ENCODE measurements at places on chromosomes 2 and 18.
A peak's percentile ranks its signal among the peaks of the same experiment; 100 is the strongest.

- DNase-seq = no peak
These were observed 71.2 kb downstream of the MREG start for GRCh38 chr2:215942194-215942593.

DNA sequence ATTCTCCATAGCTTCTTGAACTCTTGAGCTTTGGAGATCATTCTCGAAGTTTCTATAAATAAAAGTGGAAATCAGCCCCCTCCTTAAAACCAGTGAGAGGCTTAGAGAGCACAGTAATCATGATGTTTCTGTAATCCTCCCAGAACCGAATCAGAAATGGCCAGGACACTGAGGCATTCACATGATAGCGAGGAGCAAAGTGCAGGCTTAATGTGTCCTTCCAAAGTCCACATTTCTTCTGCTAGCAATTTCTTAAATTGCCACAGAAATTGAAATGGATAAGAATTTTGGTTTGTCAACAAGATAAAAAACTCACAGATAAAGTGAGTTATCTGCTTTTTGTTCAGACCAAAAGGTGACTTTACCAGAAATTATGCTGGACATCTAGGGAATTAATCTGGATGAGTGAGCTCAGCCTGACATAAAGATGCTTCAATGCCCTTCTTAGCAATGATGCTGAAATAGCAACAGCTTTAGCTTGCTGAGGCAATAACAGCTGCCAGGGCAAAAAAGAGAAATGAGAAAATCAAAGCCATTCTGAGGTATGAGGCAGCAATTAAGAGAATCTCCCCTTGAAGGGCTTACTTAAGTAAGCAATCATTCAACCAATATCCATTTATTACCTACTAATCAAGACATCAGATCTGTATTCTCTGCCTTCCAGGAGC is 82.4 kb upstream of the PHLPP1 start:
- no peak for DNase-seq

GRCh38 chr2:73642338-73643018 is at the start of gene NAT8:
Gene NAT8, minus strand, starts transcription at chr2:73642422. Its CDS starts 794 bp downstream, at chr2:73641628.
- no peak for DNase-seq

DNA sequence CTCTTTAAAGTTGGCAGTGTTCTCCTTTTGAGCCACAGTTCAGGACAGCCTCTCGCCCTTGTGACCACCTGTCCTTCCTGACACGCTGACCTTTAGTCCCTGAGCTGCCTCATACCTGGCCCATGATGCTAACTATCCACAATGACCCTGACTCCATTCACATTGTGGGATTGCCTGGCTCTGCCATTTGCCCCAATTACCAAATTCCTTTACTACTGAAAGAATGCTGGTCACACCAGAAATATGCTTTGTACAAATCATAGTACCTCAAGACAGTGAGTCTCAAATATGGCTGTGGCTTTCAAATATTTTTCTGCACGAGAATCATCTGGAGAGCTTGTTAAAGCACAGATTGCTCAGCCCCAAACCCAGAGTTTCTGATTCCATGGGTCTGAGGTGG is 54.2 kb downstream of the LTBP1 start:
- DNase-seq = no peak

- DNase-seq = no peak
These were observed 51.8 kb downstream of the PKDCC start for GRCh38 chr2:42099438-42100173.

GRCh38 chr2:24205131-24205530 is 30.3 kb downstream of the FAM228A start:
- no peak for DNase-seq

DNA sequence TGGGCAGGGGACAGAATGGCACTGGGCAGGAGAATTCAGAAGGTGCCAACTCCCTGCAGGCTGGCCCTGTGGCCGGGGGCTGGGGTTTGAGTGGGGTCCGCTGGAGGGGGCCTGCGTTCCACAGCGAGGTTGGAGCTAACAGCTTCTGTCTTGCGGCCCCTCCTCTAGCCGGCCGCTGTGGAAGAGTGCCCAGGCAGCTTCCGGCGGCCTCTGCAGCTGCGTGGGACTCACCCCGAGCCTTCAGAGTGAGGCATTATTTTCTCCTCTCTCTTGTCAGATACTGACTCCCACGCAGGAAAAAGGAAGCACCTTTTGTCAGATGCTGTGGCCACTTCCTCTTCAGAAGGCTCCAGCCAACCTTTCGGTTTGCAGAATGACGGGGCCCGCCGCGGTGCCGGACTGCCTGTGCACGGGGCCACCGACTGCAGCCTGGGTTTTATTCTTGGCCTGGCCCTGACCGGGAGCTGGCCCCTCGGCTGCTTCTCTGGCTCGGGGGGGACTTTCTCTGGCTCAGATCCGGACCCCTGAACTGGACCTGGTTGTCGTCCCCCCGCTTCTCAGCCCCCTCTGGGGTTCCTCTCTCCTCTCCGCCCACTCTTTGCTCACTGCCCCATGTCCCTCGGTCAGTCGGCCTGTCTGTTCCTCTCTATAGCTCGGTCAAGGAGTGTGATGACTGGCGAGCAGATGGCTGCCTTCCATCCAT is 40.1 kb downstream of the ARHGAP25 start:
- DNase-seq = peak; percentile 48

GRCh38 chr2:170206246-170206645 is 28.3 kb downstream of the MYO3B start:
- DNase-seq = no peak

DNA sequence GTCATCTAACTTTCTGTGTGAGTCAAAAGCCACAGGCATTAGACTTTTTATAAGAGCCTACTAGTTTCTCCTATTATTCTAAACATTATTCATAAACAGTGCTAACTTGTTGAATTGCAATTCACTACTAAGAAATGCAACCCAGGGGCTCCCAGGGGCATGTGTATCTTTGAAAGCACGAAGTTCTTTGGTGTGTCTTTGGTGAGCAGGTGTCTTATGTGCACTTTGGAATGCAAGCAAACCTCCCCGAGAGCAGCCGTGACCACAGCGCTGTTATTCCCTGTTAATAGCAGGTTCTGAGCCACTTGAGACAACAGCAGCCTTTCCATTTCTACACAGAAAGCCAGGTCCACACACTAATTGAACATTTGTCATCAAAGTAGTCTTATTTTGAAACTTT is 123.5 kb downstream of the PRKRA start:
- no peak for DNase-seq

GRCh38 chr2:217932803-217933616 is 69.8 kb downstream of the TNS1 start:
- DNase-seq = no peak

DNA sequence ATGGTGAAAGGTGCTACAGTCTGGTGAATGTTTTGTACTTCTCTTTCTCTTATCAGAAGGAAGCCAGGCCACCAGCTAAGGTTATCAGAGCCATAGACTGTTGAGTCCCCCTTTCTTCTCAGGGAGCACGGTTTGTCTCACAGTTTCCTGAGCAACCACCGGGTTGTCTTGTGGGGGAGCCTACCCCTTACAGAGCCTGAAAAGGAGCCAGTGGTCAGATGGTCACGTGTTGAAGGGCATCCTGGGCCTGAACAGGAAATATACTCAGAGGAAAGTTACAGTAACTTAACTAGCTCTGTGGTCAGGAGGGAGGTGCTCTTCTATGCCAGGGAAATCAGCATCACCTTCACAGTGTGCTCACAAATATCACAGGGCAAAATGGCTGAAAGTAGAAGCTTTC is 11.6 kb downstream of the CD28 start:
- DNase-seq = no peak

GRCh38 chr2:61834893-61835292 is 19.0 kb downstream of the FAM161A start:
- no peak for DNase-seq

DNA sequence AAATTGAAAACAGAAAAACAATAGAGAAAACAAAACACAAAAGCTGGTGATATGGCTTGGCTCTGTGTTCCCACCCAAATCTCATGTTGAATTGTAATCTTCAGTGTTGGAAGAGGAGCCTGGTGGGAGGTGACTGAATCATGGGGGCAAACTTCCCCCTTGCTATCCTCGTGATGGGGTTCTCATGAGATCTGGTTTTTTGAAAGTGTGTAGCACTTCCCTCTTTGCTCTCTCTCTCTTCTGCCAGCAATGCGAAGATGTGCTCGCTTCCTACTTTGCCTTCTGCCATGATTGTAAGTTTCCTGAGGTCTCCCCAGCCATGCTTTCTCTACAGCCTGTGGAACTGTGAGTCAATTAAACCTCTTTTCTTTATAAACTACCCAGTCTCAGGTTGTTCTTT is 112.3 kb upstream of the UXS1 start:
- DNase-seq = no peak

DNA sequence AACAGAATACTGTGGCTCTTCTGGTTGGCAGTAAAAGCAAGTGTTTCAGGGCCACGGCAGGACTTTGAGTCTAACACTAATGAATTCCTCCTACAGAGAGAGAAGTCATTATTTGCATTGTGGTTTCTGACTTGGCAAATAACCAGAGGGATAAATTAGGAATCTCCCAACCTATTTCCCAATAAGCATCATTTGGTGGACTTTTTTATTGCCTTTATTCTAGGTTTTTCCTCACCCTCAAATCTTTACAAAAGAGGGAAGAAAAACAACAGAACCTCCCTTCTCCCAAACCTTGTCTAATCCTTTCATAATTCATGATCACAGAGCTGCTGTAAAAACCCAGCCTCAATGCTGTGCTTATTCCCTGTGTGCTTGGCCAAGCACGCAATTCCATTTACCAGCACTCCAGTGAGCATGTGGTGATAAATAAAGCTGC is 179.7 kb downstream of the AGPS start:
- no peak for DNase-seq

DNA sequence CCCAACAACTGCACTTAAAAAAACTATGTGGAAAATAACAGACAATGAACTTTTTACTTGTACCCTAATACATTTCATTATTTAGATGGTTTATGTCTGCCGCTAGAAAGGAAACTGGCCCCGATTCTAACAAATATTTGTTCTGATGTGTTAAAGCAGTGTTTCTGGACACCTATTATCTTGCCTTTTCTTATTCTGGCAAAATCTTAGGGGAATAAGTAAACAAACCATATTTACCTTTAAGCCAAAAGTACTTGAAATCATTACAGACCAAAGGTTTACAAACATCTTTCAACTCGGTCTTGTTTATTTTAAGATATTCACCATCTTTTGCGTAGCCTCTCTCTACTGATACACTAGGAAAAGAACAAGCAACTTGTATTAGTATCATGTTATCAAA is 11.8 kb upstream of the DLX1 start:
- DNase-seq = no peak

DNA sequence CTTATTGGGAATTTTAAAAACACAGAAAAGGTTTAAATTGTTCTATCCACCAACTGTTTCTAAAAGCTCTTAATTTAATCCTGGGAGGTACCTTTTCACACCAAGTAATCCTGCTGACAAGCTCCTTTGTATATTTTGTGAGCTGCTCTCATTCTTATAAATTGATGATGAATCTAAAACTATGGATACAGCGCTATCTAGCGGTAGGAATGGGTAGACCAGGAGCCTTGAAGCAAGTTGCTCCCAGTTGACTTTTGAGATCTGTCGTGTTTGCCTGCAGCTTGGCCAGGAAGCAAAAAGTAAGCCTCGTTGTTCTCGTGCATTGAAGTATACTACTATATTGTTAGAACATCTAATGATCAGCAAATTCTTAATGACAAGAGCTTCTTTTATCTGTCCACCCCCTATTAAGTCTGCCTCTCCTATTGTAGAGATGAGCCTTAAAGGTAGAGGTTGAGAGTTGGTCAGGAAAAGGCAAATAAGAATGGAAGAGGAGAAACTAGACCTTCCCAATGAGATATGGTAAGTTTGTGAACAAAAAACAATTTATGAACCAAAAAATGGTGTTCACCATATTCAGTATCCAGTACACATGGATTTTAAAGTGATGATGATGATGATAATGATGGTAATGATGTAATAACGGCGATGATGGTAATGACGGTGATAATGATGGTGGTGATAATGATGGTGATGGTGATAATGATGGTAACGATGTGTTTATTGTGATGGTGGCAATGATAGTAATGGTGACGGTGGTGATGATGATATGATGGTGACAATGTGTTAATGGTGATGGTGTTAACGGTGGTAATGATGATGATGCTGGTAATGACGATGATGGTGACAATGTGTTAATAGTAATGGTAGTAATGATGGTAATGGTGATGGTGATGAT is 212.1 kb upstream of the NCKAP5 start:
- no peak for DNase-seq

- DNase-seq = no peak
These were observed 45.4 kb upstream of the SCN1A start for GRCh38 chr2:166173263-166173662.

GRCh38 chr18:12456441-12456840 is 48.7 kb downstream of the PRELID3A start:
- no peak for DNase-seq

DNA sequence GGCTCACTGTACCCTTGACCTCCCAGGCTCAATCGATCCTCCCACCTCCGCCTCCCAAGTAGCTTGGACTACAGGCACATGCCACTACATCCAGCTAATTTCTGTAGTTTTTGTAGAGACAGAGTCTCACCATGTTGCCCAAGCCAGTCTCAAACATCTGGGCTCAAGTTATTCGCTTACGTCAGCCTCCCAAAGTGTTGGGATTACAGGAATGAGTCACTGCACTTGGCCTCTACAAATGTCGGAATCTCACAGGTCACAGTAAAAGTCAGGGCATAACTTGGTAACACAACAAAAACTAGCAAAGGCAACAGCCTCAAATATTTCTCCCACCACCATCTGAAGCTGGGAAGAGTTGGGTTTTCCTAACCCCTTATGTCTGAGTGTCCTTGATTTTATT is 25.3 kb downstream of the SCG2 start:
- DNase-seq = no peak

DNA sequence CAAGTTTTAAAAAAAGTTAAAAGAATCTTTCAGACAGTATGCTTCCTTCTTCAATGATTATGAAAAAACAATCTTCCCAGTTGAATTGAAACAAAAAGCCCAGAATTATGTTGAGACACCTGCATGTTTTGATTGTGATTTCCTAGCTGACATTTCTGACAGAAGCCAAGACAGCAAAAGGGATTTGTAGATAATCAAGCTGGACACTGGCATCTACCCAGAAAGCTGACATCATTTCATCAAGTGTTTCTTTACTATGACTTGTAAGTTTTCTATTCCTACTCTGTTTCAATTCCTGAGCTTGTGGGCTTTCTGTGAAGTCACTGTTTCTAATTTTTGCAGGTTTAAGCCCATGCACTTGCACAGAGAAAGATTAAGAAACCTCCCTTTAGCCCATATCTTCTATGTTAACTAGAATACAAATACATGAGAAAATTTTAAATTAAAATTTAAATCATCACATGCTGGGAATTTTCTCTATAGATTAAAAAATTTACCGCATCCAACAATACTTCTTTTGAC is 82.9 kb upstream of the CCDC85A start:
- no peak for DNase-seq

- no peak for DNase-seq
These were observed 296.6 kb downstream of the LRRTM1 start for GRCh38 chr2:80007777-80008503.

GRCh38 chr2:60219536-60219935 is 333.9 kb downstream of the BCL11A start:
- no peak for DNase-seq

GRCh38 chr2:46818141-46818621 is 97.4 kb downstream of the MCFD2 start:
- DNase-seq = no peak
